ENCODE measurements at places on chromosomes 1 and 21.

GRCh38 chr1:223374064-223374610 lies 10.2 kb upstream of the SUSD4 start:
- DNase-seq, result no peak

GRCh38 chr1:241706967-241707366 lies 54.9 kb downstream of the WDR64 start:
- DNase-seq, result peak; percentile 47

DNA sequence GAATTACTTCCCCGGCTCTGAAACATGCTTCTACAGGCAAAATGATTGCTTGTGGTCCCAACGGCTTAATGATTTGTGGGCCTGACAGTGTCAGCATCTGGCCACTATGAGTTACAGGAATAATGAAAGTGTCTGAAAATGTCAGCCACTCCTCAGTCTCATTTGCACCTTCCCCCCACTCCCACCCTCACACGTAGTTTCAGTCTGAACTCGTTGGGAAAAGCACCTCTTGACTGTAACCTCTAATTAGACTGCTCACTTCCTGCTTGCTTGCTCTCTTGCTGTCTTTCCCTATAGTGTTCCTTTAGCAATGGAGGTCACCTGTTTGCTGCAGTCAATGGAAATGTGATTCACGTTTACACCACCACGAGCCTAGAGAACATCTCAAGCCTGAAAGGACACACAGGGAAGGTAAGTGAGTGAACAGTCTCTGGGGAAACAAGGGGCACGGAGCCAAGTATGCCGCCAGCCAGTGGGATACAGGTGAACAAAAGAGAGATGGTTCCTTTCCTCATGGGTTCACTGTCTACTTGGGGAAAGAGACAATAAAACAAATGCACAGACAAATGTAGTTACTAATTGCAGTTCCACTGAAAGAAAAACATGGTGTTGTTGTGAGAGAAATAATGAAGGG lies 27.1 kb downstream of the CFAP57 start:
- no peak for DNase-seq

GRCh38 chr1:171610385-171610784 lies 11.7 kb upstream of the MYOCOS start:
- peak; percentile 56 for DNase-seq

DNA sequence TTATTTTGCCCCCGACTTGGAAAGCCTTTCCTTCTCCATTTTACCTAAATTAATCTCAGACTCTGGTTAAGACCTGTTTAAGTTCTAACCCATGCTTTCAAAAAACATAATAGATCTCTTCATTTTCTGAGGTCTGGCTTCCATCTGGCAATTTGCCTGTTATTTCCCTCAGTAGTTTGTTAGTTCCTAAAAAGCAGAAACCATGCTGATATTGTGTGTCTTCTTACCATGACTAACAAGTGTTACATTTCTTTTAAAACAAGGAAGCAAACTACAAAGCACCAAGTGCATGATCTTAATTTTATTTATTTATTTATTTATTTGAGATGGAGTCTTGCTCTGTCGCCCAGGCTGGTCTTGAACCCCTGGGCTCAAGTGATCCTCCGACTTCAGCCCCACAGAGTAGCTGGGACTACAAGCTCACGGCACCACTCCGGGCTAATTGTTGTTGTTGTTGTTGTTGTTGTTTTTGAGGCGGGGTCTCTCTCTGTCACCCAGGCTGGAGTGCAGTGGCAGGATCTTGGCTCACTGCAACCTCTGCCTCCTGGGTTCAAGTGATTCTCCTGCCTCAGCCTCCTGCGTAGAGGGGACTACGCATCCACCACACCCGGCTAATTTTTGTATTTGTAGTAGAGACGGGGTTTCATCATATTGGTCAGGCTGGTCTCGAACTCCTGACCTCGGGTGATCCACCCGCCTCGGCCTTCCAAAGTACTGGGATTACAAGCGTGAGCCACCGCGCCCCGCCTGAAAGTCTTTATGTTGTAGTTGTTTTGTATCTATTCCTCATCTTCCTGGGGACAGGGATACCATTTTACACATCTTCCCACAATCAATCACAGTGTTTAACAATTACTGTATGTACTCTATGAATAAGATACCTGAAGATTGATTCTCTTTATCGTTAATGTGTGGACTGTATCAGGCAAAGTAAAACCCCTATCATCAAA lies 1.3 kb upstream of the PATJ start:
- no peak for DNase-seq

DNA sequence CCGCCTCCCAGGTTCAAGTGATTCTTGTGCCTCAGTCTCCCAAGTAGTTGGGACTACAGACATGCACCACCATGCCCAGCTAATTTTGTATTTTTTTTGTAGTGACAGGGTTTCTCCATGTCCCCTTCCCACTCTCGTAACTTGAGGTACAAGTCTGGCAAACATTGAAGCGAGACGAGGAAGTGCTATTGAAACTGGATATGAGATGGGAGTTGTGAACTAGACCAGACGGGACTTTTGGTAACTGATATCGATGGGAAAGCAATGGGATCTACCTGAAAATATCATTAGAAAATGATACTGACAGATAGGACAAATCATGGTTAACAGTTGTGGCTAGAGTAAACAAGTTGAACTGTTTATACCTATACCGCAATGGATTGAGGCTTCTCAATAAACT lies 95.2 kb upstream of the TRABD2B start:
- no peak for DNase-seq

GRCh38 chr1:13494025-13494424 lies 19.8 kb downstream of the LRRC38 start:
- no peak for DNase-seq

DNA sequence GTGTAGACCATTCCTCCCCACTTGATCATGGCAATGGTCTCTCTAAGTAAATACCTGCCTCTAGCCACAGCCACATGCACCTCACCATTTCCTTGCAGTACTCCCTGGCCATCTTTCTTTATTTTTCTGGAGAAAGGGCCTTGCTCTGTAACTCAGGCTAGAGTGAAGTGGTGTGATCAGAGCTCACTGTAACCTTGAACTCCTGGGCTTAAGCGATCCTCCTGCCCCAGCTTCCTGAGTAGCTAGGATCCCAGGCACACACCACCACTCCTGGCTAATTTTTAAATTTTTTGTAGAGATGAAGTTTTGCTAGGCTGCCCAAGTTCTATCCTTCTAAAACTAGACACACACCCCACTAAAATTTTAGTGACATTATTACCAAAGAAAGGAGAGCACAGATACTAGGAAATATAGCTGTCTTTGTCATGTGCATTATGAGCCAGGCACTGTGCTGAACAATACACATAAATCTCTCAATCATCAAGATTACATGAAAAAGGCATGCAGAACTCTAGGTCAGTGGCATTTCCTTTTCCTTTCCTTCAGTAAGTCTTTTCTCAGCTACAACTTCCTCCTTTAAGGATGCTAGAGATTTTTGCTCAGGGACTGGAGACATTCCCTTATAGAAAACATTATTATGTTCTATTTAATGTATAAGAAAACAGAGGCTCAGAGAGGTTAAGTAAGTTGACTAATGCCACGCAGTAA lies 95.0 kb upstream of the SERBP1 start:
- DNase-seq, result no peak

Measured in fibroblast of gingiva (primary cell).